GM12878 (cell line): ENCODE measurements at places on chromosomes 2 and 18.

GRCh38 chr2:174595116-174595809 is 2.3 kb downstream of the WIPF1 start:
- peaks cover 3% of the 10 kb centered on the region for H3K36me3 ChIP-seq
- no peak for DNase-seq
- H3K4me3 ChIP-seq, result peak overlapping the region; percentile 74

DNA sequence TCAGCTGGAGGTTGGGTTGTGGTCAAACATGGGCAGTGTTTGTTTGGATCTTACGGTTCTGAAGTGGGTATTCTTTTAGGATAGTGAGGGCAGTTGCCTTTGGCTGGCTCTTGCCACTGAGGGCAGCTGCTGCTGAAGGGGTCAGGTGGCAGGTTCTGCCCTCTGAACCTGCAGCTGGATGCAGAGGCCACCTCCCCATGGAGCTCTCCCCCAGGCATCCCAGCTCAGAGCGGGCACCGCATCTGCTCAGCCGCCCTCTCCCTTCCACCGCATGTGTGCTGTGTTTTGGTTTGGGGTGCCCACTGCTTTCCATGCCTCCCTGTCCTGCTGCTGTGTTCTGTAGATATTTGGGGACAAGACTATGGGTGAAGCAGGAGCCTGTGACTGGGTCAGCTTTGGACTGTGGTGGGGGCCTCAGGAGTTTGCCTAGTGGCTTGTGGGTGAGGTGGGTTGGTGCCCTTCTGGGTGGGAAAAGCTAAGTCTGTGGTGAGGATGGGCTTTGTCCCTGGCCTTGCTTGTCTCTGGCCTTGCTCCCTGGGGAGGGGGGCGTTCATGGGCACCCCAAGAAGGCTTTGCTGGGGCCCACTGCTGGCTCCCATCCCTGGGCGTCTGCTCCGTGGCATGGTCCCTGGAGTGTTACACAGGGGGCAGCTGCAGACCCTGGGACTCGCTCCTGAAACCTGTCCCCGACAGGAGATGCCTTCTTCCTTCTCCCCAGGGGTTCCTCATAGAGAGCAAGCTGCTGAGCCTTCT is 28.5 kb downstream of the OTOF start:
- no peak overlapping the region for H3K27ac ChIP-seq
- no peaks in the 10 kb centered on the region for H3K36me3 ChIP-seq
- H3K4me3 ChIP-seq, result no peak overlapping the region
- H3K27me3 ChIP-seq, result 0 out of 2 replicates have a peak, but pooled peaks cover 2% of the 10 kb centered on the region
- DNase-seq, result no peak

DNA sequence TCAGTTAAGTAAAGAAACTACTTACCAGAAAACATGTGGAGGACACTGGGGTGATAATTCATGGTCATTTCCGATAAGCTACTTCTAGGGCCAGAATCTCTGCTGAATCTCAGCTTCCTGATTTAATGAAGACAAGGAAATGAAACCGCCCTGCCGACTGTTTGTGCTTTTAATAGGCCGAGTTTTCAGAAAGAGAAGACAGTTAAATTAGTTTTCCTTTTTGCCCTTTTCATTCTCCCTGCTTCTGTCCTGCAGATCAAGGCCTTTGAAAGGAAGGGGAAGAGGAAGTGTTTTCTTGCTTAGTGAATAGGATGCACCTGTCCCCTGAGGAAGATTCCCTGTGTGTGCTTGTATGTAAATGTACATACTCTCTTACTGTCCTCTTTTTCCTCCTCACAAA is 126.6 kb downstream of the SH3RF3 start:
- no peak for DNase-seq
- no peak overlapping the region for H3K4me3 ChIP-seq
- H3K27ac ChIP-seq, result peak overlapping the region; percentile 62
- H3K36me3 ChIP-seq, result no peaks in the 10 kb centered on the region
- peaks cover 29% of the 10 kb centered on the region for H3K4me1 ChIP-seq
- no peaks in the 10 kb centered on the region for H3K27me3 ChIP-seq

DNA sequence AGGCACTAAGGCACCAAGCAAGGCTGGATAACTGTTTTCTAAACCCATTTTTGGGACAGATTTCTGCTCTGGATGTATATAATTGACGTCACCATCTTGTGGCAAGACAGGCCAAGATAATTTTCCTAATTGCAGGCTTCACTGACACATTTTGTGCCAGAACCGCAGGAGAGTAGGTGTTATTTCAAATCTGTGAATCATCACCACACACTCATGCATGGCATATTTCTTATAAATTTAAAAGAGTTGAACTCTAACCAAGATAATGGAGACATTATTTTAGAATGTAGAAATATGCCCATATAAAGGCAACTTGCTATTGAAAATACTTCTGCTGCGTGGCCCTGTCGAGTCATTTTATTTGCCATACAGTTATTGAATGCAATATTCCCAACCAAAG is 68.3 kb upstream of the ACYP2 start:
- no peak overlapping the region for H3K4me3 ChIP-seq
- no peaks in the 10 kb centered on the region for H3K27me3 ChIP-seq
- DNase-seq, result no peak
- no peaks in the 10 kb centered on the region for H3K36me3 ChIP-seq

DNA sequence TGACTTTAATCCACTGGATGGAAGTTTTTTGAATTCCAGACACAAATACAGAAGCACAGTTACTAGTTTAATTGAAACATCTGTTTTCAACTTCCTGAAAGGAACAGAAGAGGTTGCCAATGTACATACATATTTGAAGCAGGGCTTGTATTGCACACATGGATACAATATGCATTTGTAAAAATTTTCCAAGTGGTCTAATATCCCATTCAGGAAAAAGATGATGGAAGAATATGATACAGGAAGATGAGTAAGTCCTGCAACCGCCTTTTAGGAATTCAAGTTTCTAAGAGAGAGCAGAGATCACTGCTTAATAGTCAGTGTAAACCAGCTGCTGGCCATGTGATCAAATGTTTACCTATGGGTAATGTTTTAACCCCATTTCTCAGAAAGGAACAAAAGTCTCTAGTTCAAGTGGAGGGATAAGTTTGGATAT is 265.4 kb downstream of the TRIB2 start:
- H3K4me1 ChIP-seq, result no peaks in the 10 kb centered on the region
- no peak overlapping the region for H3K27ac ChIP-seq
- H3K27me3 ChIP-seq, result no peaks in the 10 kb centered on the region; the same call in none of the 2 replicates
- no peak for DNase-seq

GRCh38 chr2:241390301-241391206 is 34.5 kb downstream of the FARP2 start:
- no peak for DNase-seq
- H3K36me3 ChIP-seq, result 0 out of 2 replicates have a peak, but pooled peaks cover 3% of the 10 kb centered on the region
- H3K27ac ChIP-seq, result peak overlapping the region; percentile 17
- no peak overlapping the region for H3K4me3 ChIP-seq
- no peaks in the 10 kb centered on the region for H3K27me3 ChIP-seq
- H3K4me1 ChIP-seq, result peaks cover 42% of the 10 kb centered on the region

GRCh38 chr2:2014251-2014771 is 270.0 kb upstream of the PXDN start:
- H3K27ac ChIP-seq, result no peak overlapping the region
- no peaks in the 10 kb centered on the region for H3K36me3 ChIP-seq
- no peaks in the 10 kb centered on the region for H3K4me1 ChIP-seq
- H3K27me3 ChIP-seq, result no peaks in the 10 kb centered on the region

- no peak overlapping the region for H3K27ac ChIP-seq
- no peaks in the 10 kb centered on the region for H3K4me1 ChIP-seq
- no peak for DNase-seq
- H3K4me3 ChIP-seq, result no peak overlapping the region
- H3K36me3 ChIP-seq, result no peaks in the 10 kb centered on the region
Measured at GRCh38 chr2:147351784-147352183, 493.0 kb upstream of the ACVR2A start.

GRCh38 chr2:167749016-167749415 is 498.4 kb downstream of the STK39 start:
- no peak for DNase-seq
- no peaks in the 10 kb centered on the region for H3K4me1 ChIP-seq
- no peak overlapping the region for H3K27ac ChIP-seq
- H3K4me3 ChIP-seq, result no peak overlapping the region
- H3K27me3 ChIP-seq, result no peaks in the 10 kb centered on the region

DNA sequence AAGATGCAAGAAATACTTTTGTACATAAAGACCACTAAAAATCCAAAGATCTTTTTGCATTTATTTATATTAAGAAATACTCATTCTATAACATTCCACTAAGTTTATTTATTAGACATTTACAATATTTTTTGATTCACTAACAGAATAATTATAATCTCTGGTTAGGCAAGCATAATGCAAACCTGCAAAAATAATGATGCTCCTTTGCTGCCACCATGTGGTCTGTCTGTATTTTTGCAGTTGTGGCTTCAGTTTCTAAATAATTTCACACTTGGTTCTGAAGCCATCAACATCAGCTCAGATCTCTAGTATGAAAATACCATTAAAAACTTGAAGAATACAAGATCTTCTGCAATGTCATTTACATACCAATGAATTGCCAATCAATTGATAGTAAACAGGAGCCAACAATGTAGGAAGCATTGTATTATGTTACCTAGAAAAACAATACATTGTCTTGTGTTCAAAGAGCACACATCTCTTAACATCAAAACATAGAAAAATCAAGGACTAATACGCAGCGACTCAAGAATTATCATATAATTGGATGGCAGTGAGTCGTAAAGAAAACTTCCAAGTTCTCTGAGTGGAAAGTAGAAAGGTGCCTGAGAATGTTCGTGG is 28.8 kb upstream of the WDR75 start:
- no peak for DNase-seq
- H3K27ac ChIP-seq, result no peak overlapping the region
- H3K36me3 ChIP-seq, result no peaks in the 10 kb centered on the region
- H3K4me3 ChIP-seq, result no peak overlapping the region
- H3K4me1 ChIP-seq, result no peaks in the 10 kb centered on the region
- no peaks in the 10 kb centered on the region for H3K27me3 ChIP-seq

GRCh38 chr2:176415937-176416499 is 146.8 kb downstream of the MTX2 start:
- H3K27ac ChIP-seq, result no peak overlapping the region
- H3K4me1 ChIP-seq, result no peaks in the 10 kb centered on the region
- no peak overlapping the region for H3K4me3 ChIP-seq
- no peak for DNase-seq
- H3K27me3 ChIP-seq, result no peaks in the 10 kb centered on the region; the same call in 1 of the 2 replicates
- H3K36me3 ChIP-seq, result no peaks in the 10 kb centered on the region

GRCh38 chr2:240619506-240620148 is 5.7 kb upstream of the GPR35 start:
- no peaks in the 10 kb centered on the region for H3K27me3 ChIP-seq
- H3K4me1 ChIP-seq, result peaks cover 33% of the 10 kb centered on the region
- no peak overlapping the region for H3K27ac ChIP-seq
- no peaks in the 10 kb centered on the region for H3K36me3 ChIP-seq
- H3K4me3 ChIP-seq, result no peak overlapping the region

DNA sequence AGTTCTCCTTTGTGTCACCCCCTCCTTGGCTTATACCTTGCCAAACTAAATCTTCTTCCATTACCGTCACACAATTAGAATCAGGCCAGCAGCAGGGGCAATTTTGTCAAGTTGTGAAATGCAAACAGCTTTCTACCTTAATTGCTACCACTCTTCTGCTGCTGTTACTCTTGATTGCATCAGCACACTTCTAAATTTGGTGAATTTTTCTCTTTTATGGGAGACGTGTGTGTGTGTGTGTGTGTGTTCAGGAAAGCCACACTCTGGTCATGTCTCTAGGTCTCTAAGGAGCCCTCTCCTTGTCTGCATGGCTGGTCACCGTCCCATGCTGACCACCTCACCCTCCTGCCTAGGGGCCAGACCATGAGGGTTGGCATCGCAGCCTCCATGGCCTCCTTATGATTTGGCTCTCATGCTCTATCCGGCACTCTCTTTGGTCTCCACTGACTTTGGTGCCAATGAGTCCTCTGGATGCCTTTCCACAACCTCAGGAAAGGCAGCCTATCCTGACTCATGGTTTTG is 87.7 kb downstream of the GATA6 start:
- H3K27ac ChIP-seq, result no peak overlapping the region
- H3K27me3 ChIP-seq, result no peaks in the 10 kb centered on the region
- H3K4me1 ChIP-seq, result no peaks in the 10 kb centered on the region
- DNase-seq, result no peak

DNA sequence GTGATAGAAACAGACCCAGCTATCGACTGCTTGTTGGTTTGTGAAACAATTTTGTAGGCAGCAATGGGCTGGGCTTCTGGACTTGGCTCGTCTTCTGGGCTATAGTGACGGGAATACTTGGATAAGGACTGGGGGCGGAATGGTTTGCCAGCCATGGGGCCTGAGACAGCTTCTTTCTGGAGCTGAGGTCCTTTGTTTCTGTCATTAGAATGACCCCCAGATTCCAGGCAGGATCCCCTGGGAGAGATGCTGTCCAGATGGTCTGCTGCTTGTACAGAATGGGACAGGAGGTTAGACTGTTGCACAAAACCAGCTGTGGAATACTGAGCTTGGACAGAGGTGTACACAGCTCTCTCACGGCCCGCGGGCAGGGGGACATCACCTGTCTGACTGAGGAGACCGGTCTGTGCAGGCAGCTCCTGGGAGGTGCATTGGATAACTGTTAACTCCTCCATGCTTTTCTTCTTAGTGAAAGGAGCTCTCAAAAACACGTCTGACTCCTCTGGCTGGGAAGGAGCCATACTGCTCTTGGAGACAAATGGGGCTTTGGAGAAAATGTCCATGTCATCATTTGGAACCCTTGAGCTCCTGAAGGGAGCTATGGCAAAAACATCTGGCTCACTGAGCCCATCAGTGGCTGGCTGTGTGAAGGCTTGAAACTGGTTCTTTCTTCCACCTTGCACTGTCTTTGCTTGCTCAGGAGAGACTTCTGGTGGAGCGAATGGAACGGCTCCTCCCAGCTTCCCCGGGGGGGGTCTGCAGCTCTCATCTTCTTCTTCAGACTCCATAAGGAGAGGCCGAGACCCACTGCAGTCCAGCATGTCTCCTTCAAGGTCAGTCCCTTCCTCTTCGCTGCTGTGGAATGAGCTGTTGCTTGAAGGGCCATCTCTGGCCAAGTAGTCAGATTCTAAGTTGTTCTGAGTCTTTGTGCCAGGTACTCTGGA is 28.6 kb upstream of the NFU1 start:
- H3K36me3 ChIP-seq, result no peaks in the 10 kb centered on the region; the same call in 1 of the 2 replicates
- no peak for DNase-seq
- no peak overlapping the region for H3K4me3 ChIP-seq
- no peaks in the 10 kb centered on the region for H3K4me1 ChIP-seq
- H3K27me3 ChIP-seq, result no peaks in the 10 kb centered on the region

- H3K4me1 ChIP-seq, result no peaks in the 10 kb centered on the region
- no peak overlapping the region for H3K27ac ChIP-seq
- no peak for DNase-seq
- H3K27me3 ChIP-seq, result no peaks in the 10 kb centered on the region
- no peak overlapping the region for H3K4me3 ChIP-seq
Measured at GRCh38 chr2:179751163-179751809, 110.1 kb downstream of the ZNF385B start.

- H3K27me3 ChIP-seq, result no peaks in the 10 kb centered on the region
- peaks cover 6% of the 10 kb centered on the region for H3K4me1 ChIP-seq
- peak; percentile 71 for DNase-seq
- H3K36me3 ChIP-seq, result no peaks in the 10 kb centered on the region
- no peak overlapping the region for H3K27ac ChIP-seq
Measured at GRCh38 chr2:127128445-127128904, 21.5 kb upstream of the BIN1 start.
